Activated CD8-positive, alpha-beta memory T cell treated with anti-CD3 and anti-CD28 coated beads for 1 hour (primary cell): ENCODE measurements at places on chromosomes 7 and 10.

- no peak for DNase-seq
These were observed 51.5 kb upstream of the DLX6 start for GRCh38 chr7:96953676-96954513.

- DNase-seq = no peak
These were observed 253.1 kb downstream of the CELF2 start for GRCh38 chr10:11270858-11271179.

DNA sequence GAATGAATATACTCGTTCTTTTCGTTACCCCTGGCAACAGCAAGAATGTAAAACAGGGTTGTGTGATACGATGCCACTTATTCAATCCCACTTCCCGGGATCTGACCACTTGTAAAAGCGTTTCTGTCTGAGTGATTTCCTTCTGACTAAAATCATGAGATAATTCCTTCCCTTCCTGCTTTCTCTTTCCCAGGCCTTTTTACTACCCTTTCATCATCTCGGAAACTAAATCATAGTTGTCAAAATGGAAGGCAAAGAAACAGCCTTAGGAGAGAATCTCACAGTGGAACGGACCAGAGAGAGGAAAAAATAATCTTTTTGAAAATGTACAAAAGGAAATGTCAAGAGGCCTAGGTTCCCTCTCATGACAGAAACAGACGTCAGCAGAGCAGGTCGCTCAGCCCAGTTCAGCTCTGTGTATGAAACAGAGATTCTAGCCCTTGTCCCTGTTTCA is 29.8 kb downstream of the DIP2C start:
- no peak for DNase-seq

- DNase-seq = no peak
These were observed 94.4 kb upstream of the FZD1 start for GRCh38 chr7:91169830-91170191.

GRCh38 chr10:69479240-69480067 is 28.2 kb downstream of the TSPAN15 start:
- DNase-seq = no peak

DNA sequence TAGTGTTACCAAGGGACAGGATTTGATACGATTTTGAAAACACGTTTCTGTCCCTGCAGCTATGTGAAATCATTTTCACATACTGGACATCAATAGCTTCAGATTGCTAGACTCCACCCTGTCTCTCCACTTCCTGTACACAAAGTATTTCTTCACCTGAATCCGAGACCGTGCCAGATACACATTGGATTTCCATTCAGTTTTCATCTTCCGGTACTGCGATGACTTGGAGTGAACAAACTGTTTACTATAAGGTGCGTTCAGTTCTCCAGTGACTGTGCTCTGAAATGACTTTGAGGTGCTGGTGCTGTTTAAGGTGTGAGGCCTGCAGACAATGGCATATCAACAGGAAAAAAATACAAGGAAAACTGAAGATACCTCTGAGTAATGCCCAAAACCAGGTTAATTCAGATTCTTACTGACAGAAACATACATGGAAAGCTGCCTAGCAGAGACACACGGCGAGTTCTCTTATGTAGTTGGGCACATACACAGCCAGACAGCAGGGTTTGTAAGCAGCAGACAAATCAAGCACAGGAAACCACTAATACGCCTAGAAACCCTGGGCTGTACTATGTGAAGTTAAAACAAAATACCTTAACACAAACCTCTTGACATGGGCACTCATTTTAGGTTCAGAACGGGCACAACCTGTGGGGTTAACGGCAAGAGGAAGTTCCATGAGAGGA is 119.2 kb downstream of the GALNT11 start:
- no peak for DNase-seq

DNA sequence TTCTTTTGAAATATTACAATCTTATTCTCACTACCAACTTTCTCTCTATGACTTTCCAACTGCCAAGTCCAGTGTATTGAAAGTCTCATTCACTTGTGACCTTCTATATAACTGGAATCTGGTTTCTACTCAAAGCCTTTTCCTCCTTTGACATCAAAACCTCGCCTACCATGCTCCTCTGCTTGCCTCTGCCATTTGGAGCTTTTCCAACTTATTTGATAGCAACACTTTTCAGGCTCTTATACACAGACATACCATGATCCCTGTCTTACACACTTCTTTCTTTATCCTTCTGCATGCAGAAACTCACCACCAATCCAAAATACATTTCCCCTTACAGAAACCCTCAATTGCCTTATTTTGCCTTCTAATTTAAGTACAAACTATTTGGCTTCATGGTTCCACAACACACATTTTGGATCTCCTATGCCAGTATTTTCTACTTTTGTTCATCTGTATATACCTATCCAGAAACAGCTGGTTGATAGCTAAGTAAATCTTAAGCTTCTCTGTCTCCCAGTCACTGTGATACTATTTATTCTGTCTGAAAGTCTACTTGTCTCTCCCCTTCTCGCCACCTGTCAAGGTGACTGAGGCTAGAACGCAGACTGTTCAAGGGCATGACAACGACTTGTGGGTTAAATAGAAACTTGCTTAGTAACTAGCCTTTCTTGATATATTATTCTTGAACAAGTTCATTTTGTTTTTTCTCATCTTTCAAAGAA is 22.4 kb downstream of the GNG11 start:
- DNase-seq = no peak

- DNase-seq = no peak
These were observed 97.6 kb downstream of the AASS start for GRCh38 chr7:122046402-122046801.

DNA sequence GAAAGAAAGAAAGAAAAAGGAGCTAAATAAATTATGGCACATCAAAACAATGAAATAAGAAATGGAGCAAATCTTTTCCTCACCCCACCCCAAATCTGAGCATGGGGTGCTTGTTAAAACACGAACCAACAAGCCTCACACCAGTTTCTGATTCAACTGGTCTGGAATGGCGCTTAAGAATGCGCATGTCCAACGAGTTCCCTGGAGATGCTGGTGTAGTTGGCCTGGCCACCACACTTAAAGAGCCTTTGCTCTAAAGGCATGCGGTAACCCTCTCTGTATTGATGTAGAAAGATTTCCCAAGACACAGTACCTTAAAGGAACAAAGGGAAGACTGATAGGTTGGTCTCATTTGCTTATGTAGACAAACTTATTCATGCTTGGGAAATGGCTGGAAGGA is 49.1 kb upstream of the STEAP1B start:
- DNase-seq = no peak

DNA sequence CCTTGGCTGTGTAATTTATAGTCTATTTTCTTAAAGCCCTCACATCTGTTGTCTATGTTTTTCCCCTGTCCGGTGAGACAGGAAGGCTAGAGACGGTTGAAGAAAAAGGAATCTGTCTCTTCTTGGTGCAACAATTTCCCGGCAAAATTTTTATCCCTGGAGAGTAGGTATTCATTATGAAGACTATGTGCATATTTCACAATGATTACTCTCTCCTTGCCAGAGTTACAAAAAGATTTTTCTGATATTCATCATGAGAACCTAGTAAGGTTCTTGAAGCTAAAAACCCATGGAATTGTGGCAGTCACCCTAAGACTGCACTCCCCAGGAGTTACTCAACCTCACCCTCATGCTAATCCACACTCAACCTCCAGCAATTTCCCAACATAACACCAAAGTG is 55.0 kb upstream of the GHITM start:
- no peak for DNase-seq

DNA sequence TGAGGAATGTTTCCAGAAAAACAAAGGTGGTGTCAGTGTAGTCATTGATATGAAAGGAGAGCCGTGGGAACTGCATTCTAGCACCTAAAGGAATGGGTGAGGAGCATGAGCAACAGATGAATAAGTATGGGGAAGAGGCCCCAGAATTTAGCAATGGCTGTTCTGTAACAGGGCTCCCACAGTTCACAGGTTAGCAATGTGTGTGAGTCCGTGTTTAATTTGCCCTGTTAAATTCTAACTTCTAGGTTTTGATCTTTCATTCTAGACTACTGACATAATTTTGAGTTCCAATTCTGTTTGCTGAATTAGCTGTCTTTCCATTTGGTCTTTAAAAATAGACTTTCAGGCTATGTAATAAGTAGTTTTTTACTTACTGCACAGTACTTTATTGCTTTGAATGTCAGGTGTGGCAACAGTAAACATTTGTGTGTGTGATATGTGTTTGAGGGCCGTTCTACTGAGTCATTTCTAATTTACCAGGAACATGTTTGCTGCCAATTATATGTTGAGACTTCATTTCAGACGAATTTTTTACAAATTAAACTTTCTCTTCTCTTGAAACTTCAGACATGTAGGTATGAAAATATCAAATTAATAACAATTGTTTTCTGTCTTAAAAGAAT is 8.8 kb downstream of the STK17A start:
- no peak for DNase-seq

DNA sequence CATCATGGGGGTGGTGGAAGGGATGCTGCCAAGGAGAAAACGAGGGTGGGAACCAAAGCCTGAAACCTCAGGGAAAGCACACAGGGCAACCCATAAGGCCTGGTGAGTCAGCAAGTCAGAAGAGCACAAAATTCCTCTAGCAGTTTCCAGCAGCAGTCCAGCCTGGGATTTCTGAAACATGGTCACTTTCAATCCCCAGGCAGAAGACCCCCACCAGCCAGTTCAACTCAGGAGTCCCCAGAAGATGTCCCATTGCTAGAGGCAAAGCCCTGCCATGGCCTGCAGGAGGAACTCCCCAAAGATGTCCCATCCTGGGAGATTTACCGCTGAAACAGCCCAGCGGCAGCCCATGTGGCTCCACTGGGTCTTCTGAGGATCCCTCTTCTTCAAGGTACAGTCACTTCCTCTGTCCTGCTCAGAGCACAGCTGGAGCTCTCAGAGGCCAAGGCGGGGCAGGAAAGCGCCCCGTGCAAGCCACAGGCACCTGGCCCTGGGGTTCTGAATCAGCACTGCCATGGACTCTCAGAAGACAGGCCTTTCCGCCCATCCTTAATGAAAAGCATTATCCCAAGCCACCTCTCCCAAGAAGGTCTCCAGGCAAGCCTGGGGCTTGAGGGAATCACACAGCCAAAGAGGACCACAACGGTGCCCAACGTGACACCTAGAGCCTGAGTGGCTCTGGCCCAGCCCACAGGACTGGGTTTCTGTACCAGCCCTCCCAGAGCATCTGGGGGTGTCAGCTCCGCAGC is 196.9 kb downstream of the GRID1 start:
- no peak for DNase-seq

DNA sequence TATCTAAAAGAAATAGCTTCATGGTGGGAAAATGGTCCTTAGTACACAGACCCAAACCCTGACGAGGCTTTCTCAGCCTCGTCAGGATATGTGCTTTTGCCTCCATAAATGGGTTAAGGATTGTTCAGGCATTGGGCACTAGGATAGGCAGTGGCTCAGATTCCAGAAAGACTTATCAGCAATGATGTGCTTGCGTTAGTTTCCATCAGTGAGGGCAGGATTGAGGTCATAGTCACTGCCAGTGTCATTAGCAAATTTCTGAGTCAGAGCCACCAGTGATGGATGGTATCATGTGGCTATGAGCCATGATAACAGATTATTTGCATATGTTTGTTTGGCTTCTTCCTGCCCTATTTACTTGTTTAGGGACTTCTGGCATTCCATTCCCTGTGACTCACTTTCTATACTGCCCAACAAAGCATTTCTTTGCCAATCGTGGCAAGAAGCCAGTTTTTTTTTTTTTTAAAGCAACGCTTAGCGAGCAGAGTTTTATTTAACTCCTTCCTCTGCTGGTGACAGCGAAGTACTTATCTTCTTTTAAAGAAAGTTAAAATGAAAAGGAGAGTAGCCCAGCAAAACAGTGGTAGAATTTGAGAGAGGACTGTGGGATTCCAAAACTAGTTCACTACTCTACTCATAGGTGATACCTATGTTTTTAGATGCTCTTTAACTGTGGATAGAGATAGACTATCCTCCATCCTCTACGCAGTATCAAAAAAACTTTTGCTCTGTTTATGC is 44.4 kb downstream of the MYPN start:
- DNase-seq = no peak

DNA sequence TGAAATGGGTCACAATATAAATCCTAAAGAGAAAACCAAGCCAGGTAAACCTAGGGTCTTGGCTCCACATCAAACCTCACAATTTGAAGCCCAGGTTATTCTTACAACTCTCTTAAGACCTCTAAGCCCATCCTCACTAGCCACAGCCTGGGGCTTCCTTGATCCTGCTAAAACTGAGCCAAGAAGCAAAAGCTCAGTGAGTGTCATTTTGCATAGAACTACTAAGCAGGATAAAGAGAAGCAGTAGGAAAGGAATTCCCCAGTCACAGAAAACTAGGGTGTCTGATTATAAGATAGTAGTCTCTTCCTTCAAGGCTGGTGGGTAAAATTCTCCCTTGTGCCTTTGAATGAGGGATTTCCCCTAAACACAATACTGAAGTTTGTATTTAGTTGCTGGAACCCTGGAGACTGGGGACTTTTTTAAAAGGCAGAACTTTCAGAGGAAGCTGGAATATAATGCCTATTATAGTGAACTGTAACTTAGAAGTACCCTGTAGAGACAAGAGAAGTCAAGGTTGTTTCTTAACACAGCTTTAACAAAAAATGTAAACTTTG is 196.6 kb upstream of the KIAA1217 start:
- DNase-seq = no peak

GRCh38 chr10:118966076-118966849 is 63.3 kb upstream of the NANOS1 start:
- no peak for DNase-seq

- DNase-seq = no peak
These were observed 30.0 kb upstream of the TRIL start for GRCh38 chr7:28988091-28988490.

DNA sequence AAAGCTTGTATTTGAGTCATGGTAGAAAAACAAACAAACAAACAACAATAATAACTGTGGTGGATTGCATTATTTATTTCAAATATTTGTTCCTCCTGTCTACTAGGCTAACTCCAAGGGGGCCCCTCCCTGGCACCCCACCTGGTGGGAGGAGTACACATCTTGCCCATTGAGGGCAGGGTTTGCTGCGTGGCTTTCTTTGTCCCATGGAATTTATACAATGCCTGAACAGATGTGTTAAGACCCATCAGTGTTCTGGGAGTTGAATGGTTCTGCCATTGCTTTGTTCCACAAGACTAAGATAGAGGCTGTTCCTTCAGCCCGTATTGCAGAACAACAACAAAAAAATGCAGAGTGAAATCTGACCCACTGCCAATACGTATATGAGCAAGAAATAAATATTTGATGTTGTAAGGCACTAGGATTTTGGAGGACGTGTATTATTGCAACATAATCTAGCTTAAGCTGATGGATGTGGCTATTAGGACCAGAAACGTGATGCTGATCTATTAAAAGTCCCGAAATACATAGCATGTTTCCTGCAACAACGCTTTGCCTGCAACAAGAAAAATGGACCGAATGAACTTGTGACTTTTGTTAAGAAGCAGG is 119.1 kb upstream of the JCAD start:
- DNase-seq = no peak

- peak; percentile 8 for DNase-seq
These were observed 240.3 kb upstream of the KAT6B start for GRCh38 chr10:74586088-74586585.

DNA sequence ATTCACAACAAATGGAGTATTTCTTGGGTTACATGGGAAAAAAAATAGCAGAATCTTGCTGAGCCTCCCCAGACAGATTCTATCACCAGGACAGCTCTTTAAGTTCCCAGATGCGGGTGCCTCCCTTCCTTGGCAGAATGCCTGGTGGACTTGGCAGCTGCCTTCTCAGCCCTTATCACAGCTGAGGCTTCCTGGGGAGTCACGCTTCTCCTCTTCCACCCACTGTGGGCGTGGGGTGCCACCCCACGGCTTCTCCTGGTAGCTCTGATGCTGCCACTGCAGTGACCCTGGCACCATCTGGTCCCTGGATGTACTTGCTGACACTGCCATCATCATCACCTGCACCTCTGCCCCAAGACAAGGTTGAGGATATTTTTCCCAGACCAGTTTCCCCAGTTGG is 16.2 kb upstream of the NME8 start:
- DNase-seq = no peak

GRCh38 chr10:120607710-120608703 is 151.0 kb downstream of the PLPP4 start:
- DNase-seq = no peak
